ENCODE measurements at places on chromosomes 1 and 21.

GRCh38 chr1:10787286-10787685 lies 9.2 kb downstream of the CASZ1 start:
- DNase-seq: no peak

DNA sequence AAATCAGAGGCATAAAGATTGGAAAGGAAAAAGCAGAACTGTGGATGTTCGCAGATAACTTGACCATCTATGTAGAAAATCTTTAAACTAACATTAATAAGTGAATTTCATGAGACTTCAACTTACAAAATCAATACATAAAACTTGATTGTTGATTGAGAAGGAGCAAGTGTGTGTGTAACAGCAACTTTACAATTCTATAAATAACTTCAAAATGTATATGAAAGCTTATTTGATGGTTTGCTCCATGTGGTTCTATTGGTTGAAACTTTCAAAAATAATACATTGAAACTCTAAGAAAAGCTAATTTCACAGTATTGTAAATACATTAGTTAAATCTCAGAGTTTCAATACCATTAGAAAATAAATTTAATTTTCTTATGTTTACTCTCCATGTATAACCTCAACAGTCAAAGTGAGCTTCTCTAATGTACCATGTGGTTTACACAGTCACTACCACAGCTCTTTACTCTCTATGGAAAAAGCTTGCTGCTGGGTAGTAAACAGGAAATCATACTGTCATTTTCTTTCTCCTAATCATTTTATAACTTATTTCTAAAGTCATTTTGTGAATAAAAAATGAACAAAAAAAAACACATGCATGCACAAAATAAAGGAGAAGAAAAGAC lies 12.0 kb downstream of the AKT3 start:
- DNase-seq: no peak

DNA sequence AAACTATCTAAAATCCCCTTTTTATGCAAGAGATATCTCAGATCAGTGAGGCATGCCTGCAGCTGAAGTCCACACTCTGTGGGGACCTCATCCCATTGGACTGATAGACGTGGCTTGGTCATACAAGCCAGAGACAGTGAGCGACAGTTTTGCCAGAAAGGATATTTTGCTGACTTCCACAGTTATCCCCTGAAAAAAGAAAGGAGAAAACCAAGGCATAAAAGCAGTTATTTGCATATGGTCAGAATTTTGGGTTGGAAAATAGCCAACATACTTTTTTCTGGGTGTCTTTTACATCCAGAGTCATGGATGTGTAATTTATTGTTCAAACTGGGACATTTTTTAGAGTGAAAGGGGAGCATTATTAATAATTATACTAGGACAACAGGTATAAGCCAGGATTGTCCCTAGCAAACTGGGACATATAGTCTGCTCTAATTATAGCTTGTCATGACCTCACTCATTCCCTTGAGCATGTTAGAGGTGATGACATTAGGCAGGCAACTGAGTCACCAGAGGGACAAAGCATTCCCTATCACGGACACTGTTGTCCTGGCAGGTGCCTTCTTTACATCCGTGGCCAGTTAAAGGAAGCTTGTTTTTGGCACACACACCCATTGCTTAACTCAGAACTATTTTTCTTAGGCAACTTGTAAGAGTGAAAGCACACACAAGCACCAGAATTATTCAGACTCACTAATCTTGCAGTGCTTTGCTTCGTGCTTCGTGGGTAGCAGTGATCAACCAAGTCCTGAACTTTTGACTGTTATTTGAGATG lies 65.5 kb downstream of the PRRX1 start:
- DNase-seq: no peak

- DNase-seq: no peak
Observed at GRCh38 chr1:33610864-33611455, 138.5 kb downstream of the ZSCAN20 start.

GRCh38 chr21:34202553-34203372 lies 129.4 kb downstream of the MRPS6 start:
- DNase-seq: no peak

DNA sequence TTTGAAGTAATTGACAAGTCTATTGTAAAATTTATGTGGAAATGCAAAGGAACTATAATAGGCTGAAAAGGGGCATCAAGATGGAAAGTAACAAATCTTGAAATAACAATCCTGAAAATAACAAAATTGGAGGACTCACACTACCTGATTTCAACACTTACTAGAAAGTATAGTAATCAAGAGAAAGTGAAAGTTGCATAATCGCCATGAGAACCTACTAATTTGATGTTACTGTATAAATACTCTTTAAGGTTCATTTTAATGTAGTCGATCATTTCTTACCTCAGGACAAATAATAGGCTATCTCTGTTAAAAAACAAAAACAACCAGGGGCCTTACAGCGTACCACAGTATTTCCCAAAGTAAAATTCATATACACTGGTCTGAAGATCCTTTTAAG lies 71.7 kb downstream of the EDEM3 start:
- DNase-seq: no peak

- DNase-seq: no peak
Observed at GRCh38 chr1:56416495-56416894, 162.9 kb downstream of the PLPP3 start.

GRCh38 chr1:184905601-184906322 lies 68.5 kb downstream of the NIBAN1 start:
- DNase-seq: no peak

DNA sequence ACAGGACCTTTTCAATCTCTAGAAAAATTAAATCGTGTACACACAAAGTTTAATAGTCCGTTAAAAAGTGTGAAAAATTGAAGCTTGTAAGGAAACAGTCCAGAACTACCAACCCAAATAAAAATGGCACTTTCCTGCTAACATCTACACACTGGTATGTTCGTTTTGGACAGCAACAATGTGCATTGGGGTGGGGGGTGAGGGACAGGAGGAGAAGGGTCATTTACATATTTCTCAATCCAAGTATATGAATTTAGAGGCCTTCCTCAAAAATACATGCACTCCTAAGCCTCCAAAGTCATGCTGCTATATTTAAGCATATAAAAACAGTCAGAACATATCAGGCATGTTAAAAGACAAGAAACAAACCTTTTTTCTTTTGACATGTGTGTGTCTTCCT lies 2.5 kb downstream of the PPP1R15B start:
- DNase-seq: no peak

DNA sequence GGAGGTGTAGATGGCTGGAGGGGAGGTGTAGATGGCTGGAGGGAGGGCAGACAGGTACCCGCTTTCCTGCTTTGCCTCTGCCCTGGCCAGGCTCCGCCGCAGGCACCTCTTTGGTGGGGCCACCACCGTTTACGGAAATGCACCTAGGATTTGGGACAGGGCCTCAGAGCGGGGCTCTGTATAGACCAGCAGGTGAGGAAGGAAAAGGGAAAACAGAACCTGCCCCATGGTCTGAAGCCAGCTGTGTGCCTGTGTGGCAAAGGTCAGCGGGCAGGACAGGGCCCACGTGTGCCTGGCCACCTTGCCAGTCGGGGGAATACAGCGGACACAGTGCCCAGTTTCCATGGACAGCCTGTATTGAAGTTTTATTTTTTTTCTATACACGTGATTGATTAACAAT lies 12.1 kb upstream of the PTTG1IP start:
- DNase-seq: no peak

GRCh38 chr1:114342376-114342775 lies 168.6 kb downstream of the TRIM33 start:
- no peak for DNase-seq

GRCh38 chr1:172420385-172420784 lies at the start of gene C1orf105:
Gene C1orf105 (plus strand): TSS chr1:172420685. CDS start chr1:172420886, 201 bp downstream.
- no peak for DNase-seq

GRCh38 chr1:68497358-68497698 lies 446 bp upstream of the DEPDC1 start:
- DNase-seq: no peak

DNA sequence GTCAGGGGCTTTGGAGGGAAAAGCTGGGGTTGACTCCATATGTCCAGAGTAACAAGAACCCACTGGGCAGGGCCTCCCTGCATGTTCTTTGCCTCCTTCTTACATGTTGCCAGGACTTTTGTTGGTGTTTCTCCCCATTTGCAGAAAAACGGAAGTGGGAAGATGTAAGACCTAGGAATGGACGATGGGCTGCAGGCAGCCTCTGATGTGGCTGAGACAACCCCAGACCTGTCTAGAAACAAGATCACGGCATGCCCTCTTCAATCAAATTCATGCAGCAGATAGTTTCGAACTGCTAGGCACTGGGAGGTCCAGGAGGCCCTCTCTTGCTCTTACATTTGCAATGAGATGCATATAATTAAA lies 3.4 kb downstream of the FAM43B start:
- DNase-seq: no peak

- no peak for DNase-seq
Observed at GRCh38 chr1:199946305-199947155, 81.0 kb upstream of the NR5A2 start.
